ENCODE measurements at places on chromosomes 1 and 21.

GRCh38 chr1:185158800-185159199 is 1.8 kb downstream of the SWT1 start:
- no peaks in the 10 kb centered on the region for H3K27me3 ChIP-seq
- H3K4me3 ChIP-seq: peak overlapping the region; percentile 86
- DNase-seq: no peak
- peaks cover 2% of the 10 kb centered on the region for H3K36me3 ChIP-seq
- no peak overlapping the region for H3K27ac ChIP-seq
- H3K4me1 ChIP-seq: peaks cover 41% of the 10 kb centered on the region

DNA sequence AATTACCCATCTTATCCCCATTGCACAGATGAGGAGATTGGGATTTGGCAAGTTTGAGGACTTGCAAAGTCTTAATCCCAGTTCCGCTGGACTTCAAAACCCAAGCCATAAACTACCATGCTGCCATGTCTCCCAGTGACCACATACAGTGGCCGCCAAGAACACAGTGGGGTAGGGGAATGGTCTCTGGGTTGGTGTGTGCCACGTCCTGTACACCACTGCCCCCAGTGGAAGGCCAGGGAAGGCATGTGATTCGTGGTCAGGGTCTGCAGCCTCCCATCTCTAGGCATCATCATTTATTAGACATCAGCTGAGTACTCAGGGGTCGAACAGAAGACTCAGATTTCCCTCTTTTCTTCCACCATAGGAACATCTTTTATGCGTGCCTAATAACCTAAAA is 76.0 kb downstream of the MAN1C1 start:
- peaks cover 2% of the 10 kb centered on the region for H3K36me3 ChIP-seq
- H3K27me3 ChIP-seq: peaks cover 46% of the 10 kb centered on the region
- DNase-seq: no peak
- H3K4me3 ChIP-seq: no peak overlapping the region
- no peak overlapping the region for H3K27ac ChIP-seq

DNA sequence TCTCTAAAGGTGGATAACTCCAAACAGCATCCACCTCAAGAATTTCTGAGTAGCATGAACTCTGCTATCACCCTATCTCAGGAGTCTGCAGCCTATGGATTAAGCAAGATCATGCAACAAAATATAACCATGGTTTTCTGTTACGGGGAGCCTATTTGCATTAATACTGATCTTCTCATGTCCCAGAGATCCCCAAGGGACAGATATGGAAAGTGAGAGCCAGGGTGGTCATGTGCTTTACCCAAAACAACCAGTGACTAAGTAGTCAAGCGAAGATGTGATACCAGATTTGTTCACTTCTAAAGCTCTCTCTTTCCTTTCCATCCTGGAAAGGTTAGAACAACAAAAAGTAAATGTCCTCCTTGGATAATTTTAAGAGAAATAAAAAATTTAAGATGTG is 125.1 kb downstream of the PRRX1 start:
- DNase-seq: no peak
- H3K27me3 ChIP-seq: peaks cover 6% of the 10 kb centered on the region
- H3K27ac ChIP-seq: no peak overlapping the region

GRCh38 chr1:28860332-28861073 is 48.5 kb downstream of the OPRD1 start:
- DNase-seq: no peak
- H3K27me3 ChIP-seq: peaks cover 6% of the 10 kb centered on the region
- no peak overlapping the region for H3K27ac ChIP-seq

GRCh38 chr21:38475519-38475918 is 22.8 kb downstream of the ERG start:
- no peaks in the 10 kb centered on the region for H3K36me3 ChIP-seq
- H3K4me1 ChIP-seq: peaks cover 6% of the 10 kb centered on the region
- H3K27me3 ChIP-seq: peaks cover 55% of the 10 kb centered on the region
- no peak overlapping the region for H3K27ac ChIP-seq
- no peak for DNase-seq
